ENCODE measurements at places on chromosomes 5 and 9.
A peak's percentile ranks its signal among the peaks of the same experiment; 100 is the strongest.

- DNase-seq: no peak
Measured at GRCh38 chr5:167514461-167514860, 777.0 kb upstream of the WWC1 start.

- DNase-seq: no peak
Measured at GRCh38 chr5:133738271-133738670, 125.9 kb upstream of the FSTL4 start.

DNA sequence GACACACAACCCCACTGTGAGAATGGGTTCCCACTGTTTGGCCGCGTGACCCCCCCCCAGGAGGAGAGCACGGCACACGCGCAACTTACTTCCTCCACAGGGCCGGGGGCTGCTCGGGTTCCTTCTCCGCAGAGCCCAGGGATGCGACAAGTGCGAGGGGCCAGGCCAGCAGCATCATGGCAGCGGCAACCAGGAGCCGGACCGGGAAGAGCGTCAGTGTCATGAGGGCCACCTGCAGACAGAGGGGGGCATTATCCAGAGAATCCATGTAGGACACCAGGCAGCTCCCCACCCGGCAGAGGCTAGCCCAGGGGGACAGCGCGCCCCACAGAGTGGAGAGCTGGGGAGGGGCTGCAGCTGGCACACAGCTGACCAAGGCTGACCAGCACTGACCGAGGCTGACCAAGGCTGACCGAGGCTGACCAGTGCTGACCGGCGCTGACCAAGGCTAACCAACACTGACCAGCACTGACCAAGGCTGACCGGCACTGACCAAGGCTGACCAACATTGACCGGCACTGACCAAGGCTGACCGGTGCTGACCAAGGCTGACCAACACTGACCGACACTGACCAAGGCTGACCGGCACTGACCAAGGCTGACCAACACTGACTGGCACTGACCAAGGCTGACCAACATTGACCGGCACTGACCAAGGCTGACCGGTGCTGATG is 22.3 kb downstream of the LPCAT1 start:
- no peak for DNase-seq

DNA sequence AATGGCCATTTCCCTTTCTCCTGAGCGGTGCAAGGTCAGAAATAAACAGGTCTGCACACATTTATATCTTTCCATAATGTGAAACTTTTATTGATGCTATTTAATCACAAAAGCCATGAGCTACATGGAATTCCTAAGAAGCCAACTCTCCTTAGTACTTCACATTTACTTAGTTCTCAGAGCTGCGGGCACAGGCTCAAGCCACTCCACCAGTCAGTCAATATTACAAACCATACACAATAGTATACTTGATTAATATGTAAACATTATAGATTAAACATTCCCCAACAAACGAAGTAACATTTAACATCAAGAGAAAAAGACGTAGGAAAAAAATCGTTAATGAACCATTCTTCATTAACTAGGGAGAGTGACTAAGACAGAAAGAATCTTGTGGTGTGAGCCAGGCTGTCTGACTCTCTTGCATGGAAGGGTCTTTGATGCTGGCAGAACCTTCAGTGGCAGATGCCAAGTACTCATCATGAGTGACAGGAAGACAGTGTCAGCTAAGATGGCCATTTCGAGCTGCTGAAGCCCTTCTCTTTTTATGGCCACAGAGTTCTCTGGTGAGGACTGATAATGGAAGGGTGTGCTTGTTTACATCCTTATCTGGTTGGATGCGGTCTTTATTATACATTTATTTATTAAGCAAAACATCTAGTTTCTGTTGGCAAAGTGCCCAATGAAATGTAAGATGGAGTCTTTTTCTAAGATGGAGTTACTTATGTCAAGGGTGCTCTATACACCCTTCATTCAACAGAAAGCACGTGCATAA is 115.5 kb upstream of the TUT7 start:
- no peak for DNase-seq

GRCh38 chr5:66757219-66757833 is 161.1 kb downstream of the MAST4 start:
- peak; percentile 37 for DNase-seq

GRCh38 chr9:112849363-112849922 is 41.2 kb downstream of the SLC46A2 start:
- DNase-seq: no peak

- DNase-seq: no peak
Measured at GRCh38 chr5:158492136-158492535, 607.6 kb downstream of the EBF1 start.

DNA sequence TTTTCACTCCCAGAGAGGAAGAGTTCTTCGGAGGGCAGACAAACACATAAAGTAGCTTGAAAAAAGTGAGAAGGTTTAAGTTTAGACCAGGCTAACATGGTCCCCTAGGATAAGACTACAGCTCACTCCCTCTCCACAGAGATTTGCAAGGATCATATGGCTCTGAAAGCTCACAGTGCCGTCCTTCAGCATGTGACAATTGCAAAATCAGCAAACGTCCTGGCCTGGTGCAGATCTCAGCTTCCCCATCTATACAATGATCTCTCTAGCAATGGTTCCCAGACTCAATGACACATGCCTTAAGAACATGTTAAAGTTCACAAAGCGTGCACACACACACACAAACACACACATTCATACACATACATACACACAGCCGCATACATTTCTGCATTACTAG is 327.6 kb downstream of the ACTL7B start:
- DNase-seq: no peak

- no peak for DNase-seq
Measured at GRCh38 chr9:86946201-86947145, 833 bp downstream of the GAS1 start.

GRCh38 chr5:101687349-101687985 is 608.6 kb downstream of the SLCO4C1 start:
- DNase-seq: no peak

GRCh38 chr9:18796696-18797270 is 236.2 kb downstream of the SAXO1 start:
- DNase-seq: no peak

- no peak for DNase-seq
Measured at GRCh38 chr9:133609311-133610098, at the start of gene FAM163B. Gene FAM163B (minus strand): TSS chr9:133609389. CDS start chr9:133580223, 29,166 bp downstream.

DNA sequence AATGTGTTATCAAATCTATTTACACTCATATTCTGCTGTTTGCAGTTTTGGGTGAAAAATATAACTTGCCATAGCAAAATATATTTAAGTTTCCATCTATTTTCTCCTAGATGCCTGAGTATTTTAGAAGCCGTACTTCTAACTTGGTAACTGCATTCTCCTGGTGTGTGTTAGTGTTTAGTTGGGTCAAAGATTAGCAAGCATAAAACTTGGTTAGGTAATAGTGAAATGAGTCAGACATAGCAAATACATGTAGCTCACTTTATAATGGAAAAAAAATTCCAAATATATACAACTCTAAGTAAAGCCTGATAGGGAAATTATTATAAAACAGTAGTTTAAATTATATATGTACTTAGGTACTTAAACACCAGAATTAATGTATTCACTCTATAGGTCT is 640.7 kb upstream of the ST8SIA4 start:
- no peak for DNase-seq

- no peak for DNase-seq
Measured at GRCh38 chr9:117744856-117745389, 40.7 kb downstream of the TLR4 start.

GRCh38 chr5:29896646-29897045 is 1296.8 kb upstream of the CDH6 start:
- no peak for DNase-seq

GRCh38 chr5:135482381-135482933 is 30.3 kb upstream of the TIFAB start:
- no peak for DNase-seq

DNA sequence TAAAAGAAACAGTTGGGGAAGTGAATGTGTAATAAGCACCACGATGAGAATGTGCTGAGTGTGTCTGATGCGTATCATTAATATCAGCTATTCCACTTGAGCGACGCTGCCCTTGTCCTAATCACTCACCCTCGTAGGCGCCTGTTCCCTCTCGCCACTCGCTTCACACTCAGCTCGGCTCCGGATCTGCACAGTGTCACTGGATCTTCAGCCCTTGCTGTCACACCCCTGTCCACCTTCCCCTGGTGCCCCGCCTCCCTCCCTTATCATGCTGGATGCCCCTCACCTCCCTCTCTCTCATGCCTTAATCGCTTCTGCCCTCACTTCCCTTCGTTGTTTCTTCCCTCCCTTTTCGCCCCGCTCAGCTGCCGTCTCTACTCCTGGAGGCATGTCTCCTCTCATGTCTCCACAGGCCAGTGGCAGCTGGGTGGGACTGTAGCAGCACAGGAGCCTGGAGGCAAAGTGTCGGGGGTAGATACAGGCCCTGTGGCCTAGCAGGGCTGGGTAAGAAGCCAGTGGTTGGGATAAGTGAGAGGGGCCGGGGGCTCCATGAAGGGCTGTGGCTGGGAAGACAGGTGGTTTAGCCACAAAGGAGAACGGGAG is 43.5 kb downstream of the ANKDD1B start:
- DNase-seq: no peak

- DNase-seq: no peak
Measured at GRCh38 chr5:134247428-134248224, 21.8 kb upstream of the PPP2CA start.

GRCh38 chr5:129094924-129095899 is 663 bp downstream of the ISOC1 start:
- DNase-seq: peak; percentile 38

DNA sequence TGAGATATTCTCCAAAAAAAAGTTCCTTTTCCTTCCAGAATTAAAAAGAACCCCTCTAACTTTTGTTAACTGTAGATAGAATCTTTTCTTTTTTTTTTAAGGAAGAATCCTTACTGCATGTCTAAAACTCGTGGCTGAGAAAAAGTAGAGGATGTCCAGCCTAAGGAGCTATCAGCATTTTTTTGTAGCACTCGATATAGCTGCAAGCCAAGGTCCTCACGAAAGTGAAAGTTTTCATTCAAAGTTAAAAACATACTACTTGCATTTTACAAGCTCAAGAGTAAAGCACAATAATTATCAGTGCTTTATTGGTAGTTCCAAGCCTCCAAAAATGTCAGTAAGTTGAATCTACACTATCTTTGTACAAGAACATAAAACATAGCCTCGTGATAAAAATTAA is 28.7 kb upstream of the ZSWIM6 start:
- no peak for DNase-seq

DNA sequence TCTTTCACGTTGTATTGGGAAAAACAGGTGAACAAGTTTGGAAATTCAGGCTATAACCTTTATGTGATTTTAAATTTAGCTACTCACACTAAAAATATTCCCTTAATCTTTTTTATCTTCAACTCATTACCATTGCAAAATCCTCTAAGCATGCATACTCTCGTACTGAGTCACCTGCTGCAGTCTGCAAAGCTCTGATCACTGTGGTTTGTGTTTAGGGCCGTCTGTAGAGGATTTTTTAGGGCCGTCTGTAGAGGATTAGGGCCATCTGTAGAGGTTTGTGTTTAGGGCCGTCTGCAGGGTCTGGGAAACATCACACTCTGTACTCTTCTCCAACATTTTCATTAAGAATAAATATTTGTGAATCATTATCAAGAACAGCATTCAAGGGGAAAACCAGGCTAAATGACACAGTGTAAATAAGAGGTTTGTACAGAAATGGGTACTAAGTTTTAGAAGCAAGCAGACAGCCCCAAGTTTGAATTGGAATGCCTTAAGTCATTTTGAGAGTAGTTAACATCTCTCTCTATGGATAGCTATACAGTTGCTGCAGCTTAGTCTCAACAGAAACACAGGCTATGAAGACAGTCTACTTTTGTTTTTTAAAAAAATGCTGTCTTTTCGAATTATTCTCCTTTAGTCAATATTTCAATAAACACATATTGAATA is 155.0 kb upstream of the TSLP start:
- no peak for DNase-seq

- no peak for DNase-seq
Measured at GRCh38 chr5:133466556-133467334, 145.6 kb downstream of the FSTL4 start.

DNA sequence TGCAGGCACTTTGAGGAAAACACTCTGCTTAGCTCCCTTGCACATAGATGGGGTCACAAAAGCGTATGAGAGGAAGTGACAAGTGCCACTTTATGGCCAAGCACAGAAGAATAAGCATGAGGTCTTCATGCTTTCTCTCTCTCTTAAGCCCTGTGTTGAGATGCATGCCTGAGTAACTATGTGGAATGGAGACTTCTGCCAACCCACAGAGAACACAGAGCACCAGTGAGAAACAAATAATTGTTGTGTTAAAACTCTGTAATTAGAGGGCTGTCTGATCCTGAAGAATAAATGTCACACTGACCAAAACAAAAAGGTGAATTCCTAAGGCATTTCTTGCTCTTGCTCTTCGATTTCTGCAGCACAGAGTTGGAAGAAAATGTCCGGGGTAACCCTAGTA is 488.5 kb downstream of the CTNND2 start:
- no peak for DNase-seq

GRCh38 chr9:77523891-77524290 is 124.2 kb downstream of the GNA14 start:
- DNase-seq: no peak

- DNase-seq: peak; percentile 37
Measured at GRCh38 chr9:76456202-76456926, 2.6 kb upstream of the GCNT1 start.

DNA sequence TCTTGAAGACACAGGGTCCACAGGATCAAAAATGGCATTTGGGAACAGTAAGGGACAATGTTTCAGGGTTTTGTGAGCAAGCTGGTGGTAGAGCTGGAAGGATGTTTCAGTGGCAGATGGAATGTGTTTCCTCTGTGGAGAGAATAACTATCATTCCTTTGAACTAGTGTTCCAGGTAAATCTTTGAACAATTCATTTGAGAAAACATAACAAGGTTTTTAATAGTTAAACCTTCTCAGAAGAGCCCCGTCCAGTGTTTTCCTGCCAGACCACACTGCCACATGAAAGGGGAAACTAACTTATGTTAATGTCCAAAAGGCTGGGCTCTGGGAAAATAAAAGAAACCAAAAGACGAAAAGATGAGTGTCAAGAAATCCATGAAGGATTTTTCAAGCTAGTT is 207.0 kb upstream of the ZNF462 start:
- DNase-seq: no peak

DNA sequence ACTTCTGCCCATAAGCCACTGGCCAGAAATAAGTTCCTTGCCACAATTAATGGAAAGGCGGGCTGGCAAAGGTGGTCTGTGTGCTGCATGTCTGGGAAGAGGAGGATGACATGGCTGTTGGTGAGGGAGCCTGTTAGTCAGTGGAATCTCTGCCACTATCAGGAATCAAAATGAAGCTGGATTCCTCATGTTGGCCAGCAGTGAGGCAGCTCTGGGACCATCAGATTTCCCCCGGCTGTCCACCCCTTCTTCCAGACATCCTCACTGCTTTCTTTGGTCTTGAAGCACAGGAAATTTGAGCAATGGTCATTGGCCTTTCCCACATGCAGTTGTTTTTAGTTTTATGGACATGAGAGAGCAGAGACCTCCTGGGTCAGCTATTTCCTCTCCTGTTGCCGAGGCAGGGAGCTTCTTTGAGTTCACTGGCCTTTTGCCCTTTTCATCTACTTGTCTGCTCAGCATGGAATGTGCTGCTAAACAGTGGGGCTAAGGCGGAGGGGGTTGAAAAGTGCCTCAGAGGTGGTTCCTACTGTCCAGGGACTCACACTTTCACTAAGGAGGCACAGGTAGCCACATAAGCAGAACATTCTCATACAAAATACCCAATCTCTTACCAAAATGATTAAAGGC is 34.8 kb upstream of the NEURL1B start:
- no peak for DNase-seq

- DNase-seq: no peak
Measured at GRCh38 chr5:89445106-89445745, 562.2 kb upstream of the MEF2C start.
